ENCODE measurements at places on chromosomes 7 and 10.

- no peak for DNase-seq
Observed at GRCh38 chr10:18968159-18968558, 80.4 kb upstream of the MALRD1 start.

DNA sequence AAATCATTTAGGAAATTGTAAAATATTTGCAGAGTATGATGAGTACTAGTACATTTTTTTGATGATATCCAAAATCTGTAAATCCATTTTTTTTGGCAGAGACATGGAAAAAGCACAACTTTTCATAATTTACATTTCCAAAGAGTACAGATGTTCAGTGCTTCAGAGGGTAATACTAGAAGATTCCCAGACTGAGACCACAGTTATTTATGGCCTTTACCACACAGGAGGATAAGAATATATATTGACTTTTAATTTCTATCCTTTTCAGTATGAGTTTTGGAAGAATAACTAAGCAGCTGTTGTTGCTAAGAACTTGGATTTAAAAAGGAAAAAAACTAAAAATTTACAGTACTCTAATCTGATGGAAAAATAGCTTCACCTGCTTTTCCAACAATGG, 61.9 kb downstream of the HGF start:
- no peak for DNase-seq

GRCh38 chr7:116432527-116432916, 67.0 kb upstream of the CAV2 start:
- no peak for DNase-seq

GRCh38 chr7:107996072-107996882, 6.7 kb downstream of the LAMB1 start:
- DNase-seq: no peak

DNA sequence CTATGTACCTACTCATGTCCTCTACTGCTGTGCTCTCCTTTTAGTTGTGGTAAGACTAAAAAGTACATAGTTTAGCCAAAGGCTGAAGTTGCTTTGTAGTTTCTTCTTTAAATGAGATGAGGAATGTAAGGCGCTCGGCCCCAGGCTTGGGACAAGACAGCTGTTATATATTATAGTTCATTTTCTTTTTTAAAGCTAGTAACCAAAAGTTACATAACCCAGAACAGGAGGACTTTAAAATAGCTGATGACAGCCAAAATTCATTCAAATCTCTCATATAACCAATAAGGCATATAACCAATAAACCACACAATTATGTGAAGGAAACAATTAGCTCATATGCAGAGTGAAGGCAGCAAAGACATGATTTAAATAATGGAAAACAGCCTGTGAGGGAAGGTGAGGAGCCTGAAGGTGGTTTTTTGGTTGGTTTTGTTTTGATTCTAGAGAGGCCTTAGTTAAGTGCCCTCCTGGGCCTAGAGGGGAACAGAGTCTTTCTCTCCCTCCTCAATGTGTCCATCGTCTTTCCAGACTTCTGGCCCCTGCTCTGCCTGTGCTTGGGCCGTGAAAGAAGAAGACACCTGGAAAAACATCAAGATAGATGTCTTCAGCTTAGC, 35.8 kb downstream of the SLC26A4 start:
- no peak for DNase-seq

GRCh38 chr10:30233186-30233959, 115.7 kb downstream of the MTPAP start:
- no peak for DNase-seq

DNA sequence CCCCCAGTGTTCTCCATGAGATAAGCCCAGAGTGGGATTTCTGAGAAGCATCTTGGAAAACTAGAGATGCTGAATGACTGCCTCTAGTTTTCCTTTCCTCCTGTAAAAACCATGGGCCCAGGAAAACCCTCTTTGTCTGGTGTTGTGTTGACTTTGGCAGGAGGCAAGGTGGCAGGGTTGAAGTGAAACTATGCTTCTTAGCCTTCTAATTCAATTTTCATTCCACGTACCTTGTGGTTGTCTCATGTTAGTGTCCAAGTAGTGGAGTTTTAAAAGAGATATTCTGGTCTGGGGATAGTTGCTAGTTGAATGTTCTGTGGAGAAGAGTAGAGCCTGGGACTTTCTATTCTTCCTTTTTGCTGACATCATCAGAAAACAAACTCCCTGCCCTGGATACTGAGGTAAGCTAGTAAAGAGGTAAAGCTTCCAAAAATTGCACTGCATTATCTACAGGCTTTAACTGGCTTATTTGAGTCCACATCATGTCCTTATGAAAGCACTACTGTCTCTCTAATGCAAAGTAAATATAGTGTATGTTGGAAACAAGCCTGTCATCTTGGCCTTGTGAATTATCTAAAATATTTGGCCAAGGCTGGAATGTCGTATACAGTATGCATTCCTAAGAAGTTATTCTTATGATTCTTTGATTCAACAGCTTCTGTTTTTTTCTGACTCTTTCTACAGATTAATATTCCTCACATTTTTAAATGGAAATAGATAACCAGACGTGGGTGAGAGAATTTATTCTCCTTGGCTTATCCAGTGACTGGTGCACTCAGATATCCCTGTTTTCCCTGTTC, at the start of gene OR2F2:
OR2F2 (plus strand) TSS at position 708 of the 800 bp plus-strand sequence; CDS start at position 708, 0 bp downstream.
- DNase-seq: no peak

DNA sequence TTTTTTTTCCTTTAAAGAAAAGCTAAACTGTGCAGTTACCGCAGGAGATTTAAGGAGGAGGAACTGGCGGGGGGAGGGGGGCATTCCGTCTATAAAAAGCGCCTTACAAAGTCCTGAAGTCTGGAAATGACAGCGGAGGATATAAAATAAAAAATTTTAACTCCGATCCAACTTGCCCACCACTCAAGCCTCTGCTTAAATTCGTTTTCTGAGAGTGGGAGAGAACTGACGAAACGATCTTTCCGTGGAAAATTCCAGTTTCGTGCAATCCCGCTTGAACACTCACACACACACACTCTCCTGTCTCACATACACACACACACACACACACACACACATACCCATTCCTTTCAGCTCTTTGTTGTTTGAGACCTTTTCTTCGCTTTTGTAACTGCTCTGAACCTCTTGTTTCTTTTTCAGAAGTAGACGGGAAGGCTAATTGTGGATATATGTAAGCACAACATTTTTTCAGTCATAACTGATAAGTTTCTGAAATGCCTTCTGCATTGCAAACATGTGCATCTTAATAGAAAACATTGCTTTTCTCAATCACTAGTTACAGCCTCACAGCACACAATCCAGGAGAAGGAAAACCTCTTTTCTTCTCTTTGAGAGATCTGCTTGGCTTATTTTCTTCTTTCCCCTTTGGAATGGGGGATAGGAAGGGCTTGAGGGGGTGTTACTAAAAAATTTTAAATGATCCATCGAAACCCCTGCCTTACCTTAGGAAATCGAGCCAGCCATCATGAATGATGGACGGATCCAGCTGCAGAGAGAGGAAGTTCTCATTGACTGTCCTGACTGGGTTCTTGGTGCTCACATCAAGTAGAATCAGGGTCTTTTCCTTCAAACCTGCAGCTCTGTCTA, 628 bp downstream of the HPSE2 start:
- DNase-seq: no peak

DNA sequence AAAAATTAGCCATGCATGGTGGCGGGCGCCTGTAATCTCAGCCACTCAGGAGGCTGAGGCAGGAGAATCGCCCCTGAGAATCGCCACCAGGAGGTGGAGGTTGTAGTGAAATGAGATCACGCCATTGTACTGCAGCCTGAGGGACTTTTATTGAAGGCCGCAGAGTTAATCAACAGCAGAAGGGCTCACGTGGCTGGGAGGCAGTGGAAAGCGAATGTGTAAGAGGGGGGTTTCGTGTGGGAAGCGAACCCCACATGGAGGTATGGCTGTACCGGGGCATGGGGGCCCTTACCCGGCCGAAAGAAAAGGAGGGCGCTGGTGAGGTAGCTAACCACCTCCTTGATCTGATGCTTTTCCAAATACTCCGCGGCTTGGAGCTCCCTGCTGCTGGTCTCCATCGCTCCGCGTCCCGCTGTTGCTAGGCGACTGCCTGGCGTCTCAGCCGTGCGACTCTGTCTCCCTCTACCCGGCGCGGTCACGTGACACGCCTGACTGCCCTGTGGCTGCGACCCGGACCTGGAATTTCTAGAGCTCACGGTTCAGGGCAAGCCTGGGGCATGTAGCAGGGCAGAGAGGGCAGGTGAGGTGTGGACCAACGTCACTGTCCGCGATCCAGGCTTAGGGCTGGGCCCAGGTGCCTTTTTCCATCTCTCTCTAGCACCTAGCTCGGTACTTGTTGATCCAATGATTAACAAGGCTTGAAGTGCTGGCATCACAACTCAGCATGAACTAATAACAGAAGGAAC, at the start of gene EFCAB10:
EFCAB10 (minus strand) TSS at position 428 of the 746 bp plus-strand sequence; CDS start at position 398, 30 bp downstream.
- peak; percentile 75 for DNase-seq

- no peak for DNase-seq
Observed at GRCh38 chr7:156984174-156984891, 26.1 kb downstream of the MNX1 start.

- no peak for DNase-seq
Observed at GRCh38 chr10:106900016-106900652, 264.4 kb downstream of the SORCS1 start.

DNA sequence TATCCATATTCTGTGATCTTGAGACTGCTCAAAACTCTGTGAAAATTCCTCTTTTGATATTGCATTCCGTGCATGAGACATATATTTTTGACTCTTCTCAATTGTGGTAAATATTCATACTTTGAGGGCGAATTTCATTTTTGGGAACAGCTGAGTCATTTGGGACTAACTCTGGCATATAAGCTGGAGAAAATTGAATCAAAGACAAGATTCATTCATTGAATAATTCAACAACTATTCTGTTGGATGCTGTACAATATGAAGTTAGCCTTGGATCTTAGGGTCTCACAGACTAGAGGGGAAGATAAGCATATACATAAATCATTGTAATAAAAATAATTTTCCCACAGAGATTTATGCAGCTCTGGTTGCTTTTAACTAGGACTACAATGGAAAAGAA, 183.2 kb upstream of the NEBL start:
- DNase-seq: no peak

- DNase-seq: no peak
Observed at GRCh38 chr7:33339074-33339790, 209.9 kb downstream of the BBS9 start.

- DNase-seq: no peak
Observed at GRCh38 chr10:104274762-104275721, 6.1 kb downstream of the GSTO2 start.

GRCh38 chr10:113854761-113855588, 514 bp downstream of the NHLRC2 start:
- DNase-seq: no peak

GRCh38 chr7:101870361-101871062, 53.1 kb downstream of the CUX1 start:
- no peak for DNase-seq

DNA sequence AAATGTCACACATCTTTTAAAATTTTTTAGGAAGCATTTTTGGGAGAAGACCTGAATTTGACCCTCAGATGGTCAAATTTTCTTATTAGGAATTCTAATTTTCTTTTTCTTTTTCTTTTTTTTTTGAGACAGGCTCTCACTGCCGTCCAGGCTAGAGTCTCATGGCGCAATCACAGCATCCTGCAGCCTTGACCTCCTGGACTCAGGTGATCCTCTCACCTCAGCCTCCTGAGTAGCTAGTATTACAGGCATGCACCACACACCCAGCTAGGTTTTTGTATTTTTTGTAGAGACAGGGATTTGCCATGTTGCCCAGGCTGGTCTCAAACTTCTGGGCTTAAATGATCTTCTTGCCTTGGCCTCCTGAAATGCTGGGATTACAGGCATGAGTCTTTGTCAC, 65.4 kb downstream of the AKAP9 start:
- no peak for DNase-seq

- no peak for DNase-seq
Observed at GRCh38 chr10:31075881-31076609, 44.4 kb upstream of the ZNF438 start.

GRCh38 chr7:152743600-152743999, 16.0 kb upstream of the ACTR3B start:
- DNase-seq: no peak

GRCh38 chr7:37081436-37081835, 357.1 kb upstream of the AOAH start:
- DNase-seq: no peak

DNA sequence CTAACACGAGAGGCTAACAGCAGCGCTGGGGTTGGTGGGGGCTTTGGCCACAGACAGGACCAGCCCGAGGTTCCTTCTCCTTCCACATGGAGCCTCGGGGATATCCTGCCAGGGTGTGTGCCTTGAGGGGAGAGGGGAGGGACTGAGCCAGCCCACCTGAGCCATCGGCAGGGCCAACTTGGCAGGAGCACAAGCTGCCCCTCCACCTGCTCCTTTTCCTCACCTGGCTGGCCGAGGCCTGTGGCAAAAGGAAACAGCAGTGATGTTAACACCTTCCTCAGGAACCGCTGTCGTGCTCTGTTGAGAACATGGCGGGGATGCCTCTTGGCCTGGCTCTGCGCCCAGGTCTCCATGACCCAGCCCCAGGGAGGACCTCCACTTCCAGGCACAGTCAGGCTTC, 255.1 kb upstream of the PPP2R2D start:
- no peak for DNase-seq

DNA sequence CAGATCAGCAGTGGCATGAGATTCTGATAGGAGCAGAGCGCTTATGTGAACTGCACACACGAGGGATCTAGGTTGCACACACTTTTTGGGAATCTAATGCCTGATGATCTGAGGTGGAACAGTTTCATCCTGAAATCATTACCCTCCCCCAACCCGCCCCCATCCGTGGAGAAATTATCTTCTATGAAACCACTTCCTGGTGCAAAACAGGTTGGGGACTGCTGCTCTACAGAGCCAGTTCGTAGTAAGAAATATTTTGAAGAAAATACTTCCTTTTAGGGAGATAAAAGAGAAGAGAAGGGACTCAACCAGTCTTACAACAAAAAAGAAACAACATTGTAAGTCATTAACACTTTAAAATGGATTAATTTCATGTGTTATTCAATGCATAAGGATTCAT, 1308.2 kb downstream of the GATA3 start:
- no peak for DNase-seq

DNA sequence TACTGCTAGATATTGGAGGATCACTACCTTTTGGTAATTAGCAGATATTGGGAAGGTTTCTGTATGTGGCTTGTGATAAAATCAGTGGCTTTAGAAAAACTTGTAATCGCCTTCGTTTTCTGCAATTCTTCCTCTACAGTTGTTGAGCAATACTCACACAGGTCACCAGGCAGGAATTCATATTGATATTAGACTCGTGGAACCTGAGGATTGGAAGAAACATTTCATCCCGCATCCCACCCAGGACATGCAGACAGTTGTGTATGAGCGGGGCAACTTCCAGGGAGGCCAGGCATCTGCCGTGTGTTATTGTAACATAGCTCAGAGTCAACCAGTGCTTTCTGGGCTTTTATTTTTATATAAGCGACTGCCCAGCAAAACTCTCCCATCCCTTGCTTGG, 821.3 kb downstream of the LRMDA start:
- no peak for DNase-seq

GRCh38 chr7:41148521-41148951, 554.4 kb downstream of the INHBA start:
- peak; percentile 27 for DNase-seq

GRCh38 chr10:77680811-77681210, 43.2 kb upstream of the KCNMA1 start:
- DNase-seq: no peak

- no peak for DNase-seq
Observed at GRCh38 chr7:155729847-155730246, 82.4 kb downstream of the SHH start.
